ENCODE measurements at places on chromosomes 2 and 18.

- peak; percentile 8 for DNase-seq
Measured at GRCh38 chr2:19812166-19812565, 89.6 kb downstream of the TTC32 start.

- DNase-seq = peak; percentile 49
Measured at GRCh38 chr2:233992513-233993217, 57.8 kb upstream of the SPP2 start.

- no peak for DNase-seq
Measured at GRCh38 chr2:172334988-172335387, 92.4 kb upstream of the ITGA6 start.

- no peak for DNase-seq
Measured at GRCh38 chr2:174780191-174780840, 16.0 kb upstream of the CHRNA1 start.

- DNase-seq = no peak
Measured at GRCh38 chr2:172085460-172086159, at the start of gene DLX1. DLX1 (plus strand) TSS chr2:172085507; CDS start chr2:172085678, 171 bp downstream.

DNA sequence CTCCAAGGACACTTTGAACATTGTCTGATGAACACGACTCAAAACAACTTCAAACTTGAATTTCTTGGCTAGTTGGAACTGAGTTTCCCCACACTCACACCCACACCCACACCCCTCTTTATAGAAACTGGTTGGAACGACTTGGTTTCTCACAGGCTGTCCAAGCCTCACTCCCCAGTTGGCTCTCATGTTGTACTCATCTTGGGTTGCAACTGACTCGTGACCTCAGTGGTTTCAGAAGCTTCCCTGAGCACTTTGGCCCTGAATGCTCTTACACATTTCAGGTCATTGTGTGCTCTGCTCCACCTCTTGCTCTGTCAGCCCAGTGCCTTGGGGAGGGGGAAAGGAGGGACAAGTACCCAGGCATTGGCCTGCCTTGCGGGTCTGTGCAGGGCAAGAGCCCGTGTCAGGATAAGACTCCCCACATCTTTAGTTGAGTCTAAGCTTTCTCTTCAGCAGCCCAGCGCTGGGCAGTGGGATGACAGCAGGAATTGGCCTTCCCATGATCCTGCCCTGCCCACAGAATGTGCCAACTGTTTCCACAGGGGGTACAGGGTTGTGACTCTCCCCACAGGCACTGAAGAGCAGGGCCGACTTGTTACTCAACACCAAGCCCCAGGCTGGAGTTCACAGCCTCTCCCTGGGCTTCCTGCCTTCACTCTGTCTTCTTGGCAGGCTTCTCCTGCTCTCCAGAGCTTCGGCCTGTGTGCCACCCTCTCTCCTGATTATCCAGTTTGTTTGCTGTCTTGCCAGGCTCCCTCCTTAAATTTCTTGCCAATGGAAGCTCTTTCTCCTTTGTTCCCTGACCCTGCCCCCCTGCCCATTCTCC, 104.6 kb downstream of the RTN4 start:
- DNase-seq = peak; percentile 86

GRCh38 chr18:59787998-59788790, 91.0 kb upstream of the CCBE1 start:
- no peak for DNase-seq

- peak; percentile 2 for DNase-seq
Measured at GRCh38 chr2:171956135-171956825, 34.0 kb downstream of the HAT1 start.

- no peak for DNase-seq
Measured at GRCh38 chr18:11368020-11368419, 218.7 kb upstream of the PIEZO2 start.

DNA sequence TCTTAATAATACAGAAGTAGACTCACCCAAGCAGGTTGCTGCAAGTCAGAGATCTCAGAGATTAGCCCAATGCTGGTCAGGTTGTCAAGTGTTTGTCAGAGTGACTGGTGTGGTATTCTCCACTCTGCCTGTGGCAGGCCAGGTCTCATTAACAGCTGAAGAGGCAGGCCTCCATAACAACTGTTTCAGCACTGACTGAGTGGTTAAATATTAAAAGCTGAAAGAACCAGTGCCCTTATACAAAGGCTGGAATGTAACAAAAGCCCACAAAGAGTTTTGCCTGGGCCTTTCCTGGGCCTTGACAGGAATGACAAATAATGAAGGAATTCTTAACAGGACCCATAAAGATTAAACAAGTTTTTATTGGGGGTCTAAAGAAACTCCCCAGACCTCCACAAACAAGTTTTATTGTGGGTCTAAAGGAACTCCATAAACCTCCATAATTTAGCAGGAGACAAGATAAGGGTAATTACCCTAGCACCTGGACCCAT, 26.8 kb downstream of the SULT1C2 start:
- DNase-seq = no peak

DNA sequence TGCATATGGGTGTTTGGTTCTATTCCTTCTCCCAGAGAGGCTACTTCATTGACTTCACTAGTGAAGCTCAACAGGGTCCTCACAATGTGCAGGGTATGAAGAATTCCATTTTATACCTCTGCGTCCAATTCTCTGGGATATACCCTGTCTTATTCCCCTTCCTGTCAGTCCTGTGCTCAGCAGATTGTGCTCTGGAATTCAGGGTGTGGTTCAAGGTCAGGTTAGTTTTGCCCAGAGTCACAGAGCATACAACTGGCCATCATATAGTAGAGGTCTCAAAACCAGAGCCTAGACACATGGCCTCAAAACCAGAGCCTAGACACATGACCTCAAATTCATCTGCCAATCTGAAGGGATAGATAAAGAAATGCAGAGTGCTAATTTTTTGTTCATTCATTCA, 38.8 kb upstream of the VIT start:
- no peak for DNase-seq

DNA sequence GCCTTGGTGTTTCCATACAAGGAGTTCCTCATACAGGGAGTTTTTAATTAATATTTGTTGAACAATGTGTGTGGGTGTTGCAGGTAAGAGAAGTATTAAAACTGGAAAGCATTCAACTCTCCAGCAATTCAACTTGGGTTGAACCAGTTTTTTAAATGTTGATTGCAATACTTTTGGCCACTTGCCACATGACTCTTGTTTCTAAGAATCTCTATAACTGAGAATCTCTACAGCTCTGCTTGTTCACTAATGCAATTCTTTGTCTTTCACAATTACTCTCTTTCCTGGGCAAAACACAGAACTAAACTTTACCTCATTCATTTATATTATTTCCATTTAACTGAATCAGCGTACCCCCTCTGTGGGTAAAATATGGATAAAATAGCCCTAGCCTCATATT, 429.4 kb downstream of the ARHGAP15 start:
- no peak for DNase-seq

DNA sequence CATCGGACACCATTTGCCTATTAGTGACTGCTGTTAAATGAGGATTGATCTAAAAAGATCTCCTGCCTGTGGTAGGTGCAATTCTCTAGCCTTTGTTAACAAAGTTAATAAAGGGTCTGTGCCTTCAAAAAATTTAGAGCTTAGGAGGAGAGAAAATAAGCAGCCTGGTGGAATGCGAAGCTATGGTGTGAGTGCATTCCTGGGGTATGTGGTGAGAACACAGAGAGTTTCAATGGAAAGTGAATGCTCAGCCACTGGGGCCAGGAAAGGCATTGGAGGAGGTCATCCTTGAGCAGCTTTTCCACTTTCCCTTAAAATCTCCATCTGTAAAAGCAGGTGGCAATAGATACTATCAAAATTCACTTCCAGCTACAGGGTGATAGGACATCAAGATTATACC, 331.2 kb upstream of the LRATD1 start:
- no peak for DNase-seq

DNA sequence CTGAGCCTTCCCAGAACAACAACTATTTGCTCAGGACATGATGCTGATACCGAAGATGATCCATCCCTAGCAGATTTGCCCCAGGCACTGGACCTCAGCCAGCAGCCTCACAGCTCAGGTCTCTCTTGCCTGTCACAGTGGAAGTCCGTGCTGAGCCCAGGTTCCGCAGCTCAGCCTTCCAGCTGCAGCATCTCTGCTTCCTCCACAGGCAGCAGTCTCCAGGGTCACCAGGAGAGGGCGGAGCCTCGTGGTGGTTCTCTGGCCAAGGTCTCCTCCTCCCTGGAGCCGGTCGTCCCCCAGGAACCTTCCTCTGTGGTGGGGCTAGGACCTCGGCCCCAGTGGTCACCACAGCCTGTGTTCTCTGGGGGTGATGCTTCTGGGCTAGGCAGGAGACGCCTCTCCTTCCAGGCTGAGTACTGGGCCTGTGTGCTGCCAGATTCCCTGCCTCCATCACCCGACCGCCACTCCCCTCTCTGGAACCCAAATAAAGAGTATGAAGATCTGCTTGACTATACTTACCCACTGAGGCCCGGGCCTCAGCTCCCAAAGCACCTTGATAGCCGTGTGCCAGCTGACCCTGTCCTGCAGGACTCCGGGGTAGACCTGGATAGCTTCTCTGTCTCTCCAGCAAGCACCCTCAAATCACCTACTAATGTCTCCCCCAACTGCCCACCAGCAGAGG, 15.4 kb downstream of the CEP68 start:
- no peak for DNase-seq

- peak; percentile 6 for DNase-seq
Measured at GRCh38 chr18:38174594-38174993, 609.0 kb upstream of the CELF4 start.

DNA sequence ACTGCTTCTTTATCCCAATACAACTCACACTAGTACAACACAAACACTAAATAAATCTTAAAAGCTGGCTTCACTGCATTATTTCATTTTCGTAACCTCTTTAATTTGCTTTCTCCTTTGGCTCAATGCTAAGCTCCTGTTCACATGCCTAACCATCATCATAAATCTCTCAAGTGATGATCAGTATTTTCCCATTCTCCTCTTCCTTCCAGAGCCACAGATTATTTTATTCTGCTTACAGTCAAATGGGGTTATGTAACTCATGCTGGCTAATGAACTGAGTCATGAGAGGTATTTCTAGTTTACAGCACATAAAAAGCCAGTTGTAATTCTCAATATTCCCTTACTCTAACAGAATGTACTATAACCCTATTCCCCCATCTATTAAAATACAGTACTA, 350.4 kb upstream of the ZC3H15 start:
- no peak for DNase-seq

DNA sequence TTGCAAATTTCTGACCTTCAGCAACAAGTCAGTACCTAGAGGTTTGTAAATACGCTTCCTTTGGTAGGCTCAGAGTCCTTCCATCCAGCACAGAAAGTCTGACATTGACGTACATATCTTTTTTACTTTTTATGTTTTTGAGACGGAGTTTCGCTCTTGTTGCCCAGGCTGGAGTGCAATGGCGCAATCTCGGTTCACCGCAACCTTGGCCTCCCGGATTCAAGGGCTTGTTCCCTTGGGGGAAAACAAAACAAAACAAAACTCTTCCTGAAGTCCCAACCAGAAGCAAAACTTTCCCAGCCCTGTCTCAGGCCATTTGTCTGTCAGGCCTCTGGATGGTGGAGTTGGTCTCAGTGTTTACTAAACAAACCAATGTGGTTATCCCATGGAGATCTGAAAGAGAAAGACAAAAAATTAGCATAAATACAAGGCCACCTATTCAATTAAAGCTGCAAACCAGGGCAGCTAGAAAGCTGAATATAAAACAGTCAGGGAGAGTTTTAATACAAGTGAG, 29.6 kb upstream of the ATL2 start:
- DNase-seq = no peak

DNA sequence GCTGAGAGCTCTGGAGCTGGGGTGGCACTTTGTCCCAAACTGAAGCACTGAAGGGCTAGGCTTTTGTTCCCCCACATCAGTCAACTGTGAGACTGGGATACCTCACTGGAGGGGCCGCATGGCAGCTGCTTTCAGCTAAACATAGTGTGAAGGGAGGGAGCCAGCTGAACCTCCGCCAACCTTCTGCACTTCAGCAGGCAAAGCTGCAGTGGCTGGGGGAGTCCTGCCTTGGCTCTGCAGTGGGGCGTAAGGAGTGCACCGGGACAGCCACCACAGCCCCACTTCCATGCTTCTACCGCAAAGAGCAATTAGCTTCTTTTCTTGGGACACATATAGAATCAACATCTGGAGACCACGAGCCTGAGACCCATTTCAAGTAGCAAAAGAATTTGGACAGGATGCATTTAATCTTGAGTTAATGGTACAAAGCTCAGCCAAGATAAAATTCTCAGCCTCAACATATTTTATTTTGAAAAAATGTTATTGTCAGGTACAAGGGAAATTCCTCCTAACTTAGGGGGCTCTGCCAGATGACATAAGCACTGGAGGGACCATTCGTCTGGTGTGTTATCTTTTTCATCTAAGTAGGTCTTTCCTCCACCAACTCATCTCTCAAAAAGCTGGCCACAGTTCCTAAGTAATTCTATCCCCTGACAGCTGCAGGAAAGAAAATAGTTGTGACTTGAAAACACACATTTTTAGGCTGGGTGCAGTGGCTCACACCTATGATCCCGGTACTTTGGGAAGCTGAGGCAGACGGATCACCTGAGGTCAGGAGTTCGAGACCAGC, 25.6 kb upstream of the MYCN start:
- peak; percentile 30 for DNase-seq

- DNase-seq = no peak
Measured at GRCh38 chr2:3021720-3022119, 355.9 kb downstream of the EIPR1 start.

- DNase-seq = no peak
Measured at GRCh38 chr18:63109022-63109421, 210.5 kb downstream of the BCL2 start.

DNA sequence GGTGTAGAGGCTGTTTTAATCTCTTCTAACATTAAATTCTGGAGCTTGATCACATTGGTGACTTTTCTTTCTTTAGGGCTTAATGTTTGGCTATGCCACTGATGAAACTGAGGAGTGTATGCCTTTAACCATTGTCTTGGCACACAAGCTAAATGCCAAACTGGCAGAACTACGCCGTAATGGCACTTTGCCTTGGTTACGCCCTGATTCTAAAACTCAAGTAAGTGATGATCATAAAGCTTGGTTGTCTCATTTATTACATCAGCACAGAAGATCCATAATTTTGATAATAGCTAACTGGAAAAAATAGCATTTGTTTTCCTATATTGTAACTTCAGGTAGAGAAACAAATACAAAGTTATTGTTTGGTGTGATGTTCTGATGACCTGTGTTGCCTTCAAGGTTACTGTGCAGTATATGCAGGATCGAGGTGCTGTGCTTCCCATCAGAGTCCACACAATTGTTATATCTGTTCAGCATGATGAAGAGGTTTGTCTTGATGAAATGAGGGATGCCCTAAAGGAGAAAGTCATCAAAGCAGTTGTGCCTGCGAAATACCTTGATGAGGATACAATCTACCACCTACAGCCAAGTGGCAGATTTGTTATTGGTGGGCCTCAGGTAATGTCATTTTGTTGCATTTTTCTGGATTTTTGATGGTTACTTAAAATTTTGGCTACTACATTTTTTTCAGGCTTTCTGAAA, 2.9 kb downstream of the MAT2A start:
- no peak for DNase-seq
